ENCODE measurements at places on chromosomes 13 and 19.

GRCh38 chr13:112854321-112854720, 114.7 kb upstream of the MCF2L start:
- no peak for DNase-seq

DNA sequence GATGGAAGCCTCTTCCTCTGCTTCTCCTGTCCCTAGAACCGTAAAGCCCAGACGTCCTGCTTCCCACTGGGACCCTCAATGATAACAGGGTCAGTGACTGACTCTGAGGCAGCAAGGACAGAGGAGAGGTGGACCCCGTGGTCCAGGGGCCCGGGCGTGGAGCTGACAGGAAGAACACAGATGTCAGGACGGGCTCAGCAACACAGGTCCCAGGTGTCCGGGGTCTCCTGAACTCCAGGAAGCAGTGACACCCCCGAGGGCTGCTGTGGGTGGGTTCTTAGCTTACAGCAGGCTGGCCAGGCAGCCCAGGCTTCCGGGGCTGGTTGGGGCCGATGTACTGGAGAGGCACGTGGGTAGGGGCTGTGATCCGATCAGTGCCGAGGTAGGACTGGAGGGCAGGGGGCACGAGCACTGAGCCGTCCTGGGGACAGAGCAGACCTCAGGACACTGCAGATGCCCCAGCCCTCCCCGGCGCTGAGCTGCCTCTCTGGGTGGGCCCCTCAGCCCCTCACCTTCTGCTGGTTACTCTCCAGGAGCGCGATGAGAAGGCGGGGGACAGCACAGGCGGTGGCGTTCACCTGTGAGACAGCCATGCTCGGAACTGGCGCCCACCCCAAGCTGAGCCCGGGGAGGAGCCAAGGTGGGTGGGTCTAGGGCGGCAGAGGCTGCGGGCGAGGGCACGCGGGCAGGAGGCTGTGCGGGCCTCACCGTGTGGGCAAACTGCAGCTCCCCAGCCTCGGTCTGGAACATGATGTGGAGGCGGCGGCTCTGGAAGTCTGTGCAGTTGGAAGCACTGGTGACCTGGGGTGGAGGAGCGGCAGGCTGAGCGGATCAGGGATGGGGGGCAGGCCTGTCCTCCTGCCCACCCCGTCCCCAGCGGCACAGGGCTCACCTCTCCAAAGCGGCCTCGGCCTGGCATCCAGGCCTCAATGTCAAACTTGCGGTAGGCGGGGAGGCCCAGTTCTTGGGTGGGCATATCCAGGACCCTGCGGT, 3.6 kb upstream of the CCER2 start:
- DNase-seq: no peak

DNA sequence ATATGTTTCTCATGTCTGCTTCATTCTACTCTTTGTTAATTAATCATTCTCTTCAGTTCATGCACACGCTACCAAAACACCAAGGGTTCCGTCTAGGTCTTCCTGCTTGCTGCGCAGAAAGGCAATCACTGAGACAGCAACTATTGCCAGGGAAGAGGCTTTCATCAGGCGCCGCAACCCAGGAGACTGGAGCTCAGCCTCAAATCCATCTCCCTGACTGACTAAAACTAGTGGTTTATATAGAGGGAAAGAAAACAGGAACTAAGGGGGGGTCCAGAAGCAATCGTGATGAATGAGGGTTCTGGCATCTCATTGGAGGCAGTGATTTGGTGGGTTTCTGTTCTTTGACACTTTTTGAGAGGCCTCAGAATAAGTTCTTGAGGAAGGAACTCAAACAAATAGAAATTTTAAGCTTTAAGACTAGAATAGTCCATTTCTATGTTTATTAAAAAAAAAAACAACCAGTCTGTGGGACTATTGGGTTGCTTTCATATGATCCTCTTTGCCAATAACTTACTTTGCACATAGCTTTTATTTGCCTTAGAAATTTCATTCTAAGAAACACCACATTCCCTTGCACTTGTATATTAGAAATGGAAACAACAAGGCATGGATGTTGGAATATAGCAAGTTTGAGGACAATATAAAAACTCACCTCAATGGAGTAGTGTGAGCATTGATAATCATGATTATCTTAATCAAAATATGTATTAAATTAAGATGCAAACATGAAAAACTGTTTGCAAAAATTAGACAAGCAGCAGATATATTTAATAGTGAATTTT, 691.2 kb upstream of the GPC6 start:
- DNase-seq: no peak

- no peak for DNase-seq
These were observed 1.3 kb downstream of the FAM174C start for GRCh38 chr19:1276628-1277022.

- no peak for DNase-seq
These were observed 583.6 kb downstream of the OLFM4 start for GRCh38 chr13:53612200-53612599.

DNA sequence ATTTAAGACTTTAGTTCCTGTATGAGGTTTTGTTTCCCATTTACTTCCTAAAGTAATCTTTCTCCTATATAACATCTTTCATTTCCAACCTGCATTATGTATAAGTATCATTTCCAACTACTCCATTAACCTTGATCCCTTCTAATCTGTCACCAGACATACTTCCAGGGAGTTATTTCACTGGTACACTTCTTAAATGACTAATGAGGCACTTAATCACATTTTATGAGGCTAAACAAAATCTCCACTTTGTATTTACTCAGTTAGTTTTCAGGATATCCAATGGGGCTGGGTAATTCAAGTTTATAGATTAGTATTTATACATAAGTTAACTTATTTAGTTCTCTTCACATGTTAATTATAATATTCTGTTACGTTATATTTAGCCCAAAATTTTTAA, 634.7 kb downstream of the PCDH17 start:
- no peak for DNase-seq

- DNase-seq: no peak
These were observed 9.8 kb downstream of the CHST8 start for GRCh38 chr19:33631609-33631973.

GRCh38 chr13:33616130-33616529, 201.8 kb upstream of the RFC3 start:
- DNase-seq: no peak

- no peak for DNase-seq
These were observed 30.1 kb upstream of the PEPD start for GRCh38 chr19:33551676-33552075.

- peak; percentile 60 for DNase-seq
These were observed 31.4 kb downstream of the CERS4 start for GRCh38 chr19:8240274-8241229.

- DNase-seq: no peak
These were observed 686.3 kb downstream of the FGF9 start for GRCh38 chr13:22357132-22357531.

DNA sequence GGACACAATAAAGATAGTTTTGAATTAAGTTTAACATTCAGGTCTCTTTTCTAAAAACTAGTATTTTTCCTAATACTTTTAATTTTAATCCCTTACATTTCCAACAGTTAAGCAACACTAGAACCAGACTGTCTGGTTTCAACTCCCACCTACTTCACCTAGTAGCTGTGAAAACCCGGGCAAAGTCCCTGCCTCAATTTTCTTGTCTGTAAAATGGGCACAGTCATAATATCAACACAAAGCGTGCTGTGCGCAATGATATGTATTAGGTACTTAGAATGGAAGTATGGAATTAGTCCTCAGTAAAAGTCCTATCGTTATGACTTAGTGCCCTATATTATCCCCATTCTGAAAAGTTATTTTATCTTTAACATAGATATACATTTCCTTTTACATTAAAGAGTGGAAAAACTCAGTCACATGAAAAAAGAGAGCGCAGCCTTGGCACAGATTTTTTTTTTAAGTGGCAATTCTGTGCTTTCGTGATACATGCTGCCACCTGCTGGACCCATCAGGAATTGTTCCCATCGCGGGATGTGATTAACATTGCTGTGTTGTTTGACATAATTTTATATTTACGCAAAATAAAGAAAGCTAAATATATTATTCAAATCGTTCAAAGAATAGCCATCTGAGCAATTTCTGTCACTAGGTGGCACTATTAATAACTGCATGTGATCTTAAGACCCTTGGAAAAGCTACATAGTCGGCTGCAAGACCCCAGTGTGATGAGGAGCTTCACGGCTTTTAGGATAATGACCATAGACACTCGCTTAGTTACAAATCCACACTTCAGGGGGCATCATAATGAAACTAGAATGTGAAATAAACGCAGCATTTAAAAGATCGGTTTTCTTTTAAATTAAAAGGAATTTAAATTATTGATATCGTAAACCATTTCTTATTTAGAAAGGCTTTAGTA, 59.9 kb downstream of the LIG4 start:
- no peak for DNase-seq

GRCh38 chr19:1133471-1133929, 29.7 kb downstream of the GPX4 start:
- DNase-seq: no peak

DNA sequence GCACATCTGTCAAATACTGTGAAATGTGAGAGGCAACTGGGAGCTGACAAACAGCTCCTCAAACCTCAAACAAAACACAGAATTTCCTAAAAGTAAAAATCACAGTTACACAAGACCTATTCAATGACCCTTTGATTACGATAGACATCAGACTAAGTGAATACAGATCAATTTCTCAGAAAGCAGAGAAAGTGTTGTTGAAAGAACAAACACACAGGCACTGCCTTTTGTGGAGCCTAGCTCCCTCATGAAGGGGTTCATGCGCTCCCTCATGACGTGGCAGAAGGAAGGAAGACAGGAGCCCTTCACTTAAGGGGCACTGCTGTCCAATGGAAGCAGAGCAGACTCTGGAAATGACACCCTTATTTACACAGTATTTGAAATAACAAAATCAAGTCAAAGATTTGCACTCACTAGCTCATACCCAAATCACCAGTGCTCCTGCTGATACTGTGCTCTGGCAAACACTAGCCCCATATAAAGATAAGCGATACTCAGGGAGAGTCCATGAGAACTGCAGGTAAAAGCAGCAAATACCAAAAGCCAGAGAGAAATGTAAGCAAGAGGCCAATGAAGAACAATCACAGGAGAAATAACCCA, 144.9 kb downstream of the KLF12 start:
- DNase-seq: no peak

GRCh38 chr19:10378124-10378523, 2.2 kb downstream of the TYK2 start:
- DNase-seq: no peak

GRCh38 chr19:1361601-1362386, 21.9 kb upstream of the NDUFS7 start:
- no peak for DNase-seq

DNA sequence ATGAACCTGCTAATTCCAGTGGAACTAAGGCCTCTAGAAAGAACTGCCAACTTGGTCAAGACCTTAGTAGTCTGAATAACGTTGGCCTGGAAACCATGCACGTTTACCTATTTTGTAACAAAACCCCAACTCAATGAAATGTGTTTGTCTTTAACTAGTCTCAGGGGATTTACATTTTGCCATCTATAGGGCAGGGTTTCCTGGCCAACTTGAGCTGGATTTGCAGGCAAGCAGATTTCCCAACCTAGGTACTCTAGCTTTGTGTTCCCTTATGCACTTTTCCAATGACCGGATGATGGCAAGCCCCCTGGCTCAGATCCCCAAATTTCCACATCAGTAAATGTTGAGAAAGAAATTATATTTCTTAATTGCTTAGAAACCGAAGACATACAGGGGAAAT, 114.5 kb downstream of the IRS2 start:
- no peak for DNase-seq

DNA sequence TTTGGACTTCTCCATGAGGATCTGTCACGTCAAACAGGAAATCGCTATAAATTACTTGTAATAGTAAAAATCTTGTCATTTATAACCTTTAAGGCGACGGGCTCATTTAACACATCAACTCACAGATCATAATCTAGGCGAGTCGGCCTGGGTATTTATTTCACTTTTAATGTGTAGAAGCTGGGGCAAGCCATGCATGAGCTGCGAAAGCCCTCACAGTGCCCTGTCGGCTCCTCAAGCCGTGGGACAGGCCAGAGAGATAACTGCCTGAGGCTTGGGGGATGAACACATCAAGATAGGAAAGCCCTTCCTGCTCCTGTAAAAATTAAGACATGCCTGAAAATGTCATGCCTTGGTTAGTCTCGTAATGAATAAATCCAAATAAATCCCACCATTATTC, 30.8 kb downstream of the SOX1 start:
- DNase-seq: no peak

- no peak for DNase-seq
These were observed 53.4 kb downstream of the FLT3 start for GRCh38 chr13:28046981-28047380.

DNA sequence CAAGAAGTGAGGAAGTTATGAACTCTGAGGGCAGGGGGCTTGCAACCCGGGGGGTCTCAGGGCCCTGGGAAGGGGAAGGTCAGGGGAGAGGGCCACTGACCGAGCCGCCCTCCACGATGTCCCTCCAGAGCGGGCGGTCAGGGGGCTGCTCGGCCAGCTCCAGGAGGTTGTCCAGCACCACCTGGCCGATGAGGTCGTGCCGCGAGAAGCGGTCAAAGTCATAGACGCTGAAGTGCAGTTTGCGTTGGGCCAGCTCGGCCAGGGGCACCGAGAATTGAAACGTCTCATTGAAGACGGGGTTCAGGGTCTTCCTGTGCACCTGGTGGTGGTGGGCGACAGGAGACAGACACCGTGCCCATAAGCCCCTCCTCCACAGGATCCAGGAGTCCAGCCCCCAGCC, 10.5 kb downstream of the SYT3 start:
- no peak for DNase-seq

DNA sequence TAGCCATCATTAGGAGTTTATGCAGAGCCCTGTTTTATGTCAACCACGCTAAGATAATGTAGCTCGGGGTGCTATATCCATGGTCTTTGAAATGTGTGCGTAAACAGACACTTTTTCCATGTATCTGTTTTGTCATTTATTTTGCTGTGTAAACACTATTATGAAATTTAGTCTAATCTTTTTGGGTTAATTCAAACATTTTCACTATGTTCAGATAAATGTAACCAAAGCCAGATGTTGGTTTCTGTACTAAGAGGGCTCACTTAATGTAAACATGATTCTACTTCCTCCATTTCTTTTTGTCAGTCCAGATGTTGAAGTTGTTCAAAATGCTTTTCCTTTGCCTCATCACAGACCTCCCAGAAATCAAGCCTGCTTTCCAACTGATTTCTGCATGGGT, 499.5 kb upstream of the GPC6 start:
- no peak for DNase-seq

DNA sequence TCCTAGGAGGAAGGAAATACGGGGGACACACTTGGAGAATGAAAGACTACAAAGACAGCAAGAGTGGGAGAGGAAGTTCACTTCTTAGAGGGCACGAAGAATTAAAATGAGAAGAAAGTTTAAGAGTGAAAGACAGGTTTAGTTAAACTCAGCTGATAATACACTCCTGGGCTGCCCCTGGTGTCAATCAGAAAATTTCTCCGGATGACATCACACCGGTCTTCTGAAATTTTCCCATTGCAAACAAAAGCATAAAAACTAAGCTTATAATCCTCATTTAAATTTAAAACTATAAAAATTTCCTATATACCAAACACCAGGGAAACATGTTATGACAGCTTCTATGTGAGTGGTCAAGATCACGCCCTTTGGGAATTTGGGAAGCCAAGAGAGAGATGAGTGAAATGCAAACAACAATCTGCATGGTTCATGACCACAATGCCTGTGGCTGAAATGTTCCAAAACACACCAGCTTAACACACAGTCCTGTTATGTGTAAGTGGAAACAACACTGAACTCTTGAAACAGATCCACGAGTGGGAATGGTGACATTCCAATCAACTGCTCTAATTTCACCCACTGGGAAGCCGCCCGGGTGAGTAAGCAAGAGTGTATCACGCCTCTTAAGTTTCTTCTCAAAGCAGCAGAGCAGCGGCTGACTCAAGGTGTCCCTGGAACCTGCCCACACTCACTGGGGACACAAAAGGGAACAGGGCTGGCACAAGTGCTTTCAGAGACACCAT, 49.0 kb downstream of the BRD4 start:
- DNase-seq: no peak

Data from GOT3 (cell line).